ENCODE measurements at places on chromosomes 5 and 9. TPM values are rescaled to one million over a fixed set of nuclear protein-coding genes. Genes with fewer than 3 reads are reported as not detected.
A peak's percentile ranks its signal among the peaks of the same experiment; 100 is the strongest.

- DNase-seq = no peak
Observed at GRCh38 chr5:102307232-102307631, 11.1 kb upstream of the SLCO4C1 start.

- DNase-seq = peak; percentile 78
Observed at GRCh38 chr9:95025213-95026147, 292.0 kb downstream of the FANCC start.

GRCh38 chr5:17305964-17306725 lies 88.7 kb downstream of the BASP1 start:
- peak; percentile 78 for DNase-seq

DNA sequence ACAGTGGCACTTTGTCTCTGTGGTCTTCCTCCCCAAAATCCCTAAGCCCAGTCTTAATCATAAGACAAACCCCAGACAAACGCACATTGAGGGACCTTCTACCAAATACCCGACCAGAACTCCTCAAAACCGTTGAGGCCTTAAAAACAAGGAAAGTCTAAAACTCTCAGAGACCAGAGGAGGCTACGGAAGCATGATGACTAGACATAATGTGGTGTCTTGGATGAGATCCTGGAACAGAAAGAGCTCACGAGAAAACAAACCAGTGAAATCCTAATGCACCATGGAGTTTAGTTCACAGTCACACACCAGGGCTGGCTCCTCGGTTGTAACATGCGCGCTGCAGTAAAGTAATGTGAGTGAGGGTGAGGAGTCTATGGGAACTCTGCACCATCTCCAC lies 58.4 kb downstream of the OTULIN start:
- DNase-seq = no peak

GRCh38 chr5:66702426-66702825 lies 106.2 kb downstream of the MAST4 start:
- DNase-seq = no peak

- DNase-seq = peak; percentile 51
Observed at GRCh38 chr9:17810728-17811571, 232.1 kb downstream of the SH3GL2 start.

- DNase-seq = no peak
Observed at GRCh38 chr5:1292846-1293415, 1.9 kb downstream of the TERT start.

DNA sequence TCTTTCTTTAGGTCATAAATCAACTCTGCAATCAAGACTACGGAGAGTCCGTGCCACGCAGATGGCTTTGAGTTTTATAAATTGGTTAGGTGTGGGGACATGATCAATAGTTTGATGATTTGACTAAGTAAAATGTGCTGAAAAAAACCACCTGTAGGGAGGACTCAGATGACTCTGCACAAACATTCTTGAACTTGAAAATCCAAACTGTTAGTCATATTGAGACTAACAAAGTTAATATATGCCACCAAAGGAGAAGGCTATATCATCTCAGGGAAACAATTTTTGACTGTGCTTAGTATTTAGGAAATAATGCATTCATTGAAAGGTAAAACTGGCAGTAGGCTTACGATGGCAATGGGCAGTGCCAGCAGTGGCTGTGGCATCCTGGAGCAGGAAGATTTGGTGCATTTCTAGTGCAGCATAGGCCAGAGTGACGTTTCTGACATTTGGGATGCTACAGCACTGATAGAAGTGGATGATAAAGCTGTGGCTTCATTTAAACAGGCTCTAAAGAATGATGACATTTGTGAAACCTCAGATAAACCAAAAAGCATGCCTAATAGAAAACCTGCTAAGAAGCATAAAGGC lies 291.1 kb downstream of the MLLT3 start:
- no peak for DNase-seq

GRCh38 chr5:132397224-132397623 lies 27.7 kb downstream of the SLC22A5 start:
- no peak for DNase-seq

GRCh38 chr9:31393240-31393639 lies 991.2 kb upstream of the ACO1 start:
- no peak for DNase-seq

GRCh38 chr5:153893817-153894216 lies 144.9 kb downstream of the FAM114A2 start:
- DNase-seq = no peak

DNA sequence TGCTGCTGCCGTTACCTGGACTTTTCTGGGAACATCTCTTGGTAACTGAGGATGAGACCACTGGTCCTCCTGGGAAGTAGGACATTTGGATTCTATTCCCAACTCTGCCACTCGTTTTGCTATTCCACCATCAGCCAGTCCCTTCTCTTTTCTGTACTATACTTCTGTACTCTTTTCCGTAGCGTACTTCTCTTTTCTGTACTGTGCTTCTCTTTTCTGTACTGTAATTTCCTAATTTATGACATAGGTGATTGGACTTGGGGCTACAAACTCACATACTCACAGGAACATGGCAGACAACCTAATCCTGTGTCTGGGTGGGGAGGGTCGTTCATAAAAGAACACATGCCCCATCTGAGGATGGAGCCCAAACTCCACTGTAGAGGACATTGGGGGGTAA lies 335.3 kb upstream of the PANK3 start:
- DNase-seq = no peak

DNA sequence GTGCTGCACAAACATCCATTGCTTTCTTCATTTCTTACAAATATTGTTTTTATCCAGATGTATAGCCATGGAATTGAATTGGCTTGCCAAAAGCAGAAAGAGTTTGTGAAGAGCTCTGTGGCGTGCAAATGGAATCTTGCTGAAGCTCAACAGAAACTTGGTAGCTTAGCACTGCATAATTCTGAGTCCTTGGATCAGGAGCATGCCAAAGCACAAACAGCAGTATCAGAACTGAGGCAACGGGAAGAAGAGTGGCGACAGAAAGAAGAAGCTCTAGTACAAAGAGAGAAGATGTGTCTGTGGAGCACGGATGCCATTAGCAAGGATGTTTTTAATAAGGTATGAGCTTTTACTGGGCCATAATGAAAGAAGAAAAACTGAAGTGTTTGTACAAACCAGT lies 5.5 kb downstream of the CDC37L1 start:
- DNase-seq = no peak

DNA sequence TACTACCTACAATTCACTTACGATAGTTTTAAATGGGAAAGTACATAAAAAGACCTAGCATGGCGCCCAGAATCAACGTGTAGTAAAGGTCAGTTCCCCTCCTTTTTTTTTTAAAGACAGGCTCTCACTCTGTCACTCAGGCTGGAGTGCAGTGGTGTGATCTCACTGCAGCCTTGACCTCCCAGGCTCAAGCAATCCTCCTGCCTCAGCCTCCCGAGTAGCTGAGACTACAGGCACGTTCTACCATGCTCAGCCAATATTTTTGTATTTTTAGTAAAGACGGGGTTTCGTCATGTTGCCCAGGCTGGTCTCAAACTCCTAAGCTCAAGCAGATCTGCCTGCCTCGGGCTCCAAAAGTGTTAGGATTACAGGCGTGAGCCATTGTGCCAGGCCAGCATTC lies 40.7 kb upstream of the MTMR12 start:
- no peak for DNase-seq

DNA sequence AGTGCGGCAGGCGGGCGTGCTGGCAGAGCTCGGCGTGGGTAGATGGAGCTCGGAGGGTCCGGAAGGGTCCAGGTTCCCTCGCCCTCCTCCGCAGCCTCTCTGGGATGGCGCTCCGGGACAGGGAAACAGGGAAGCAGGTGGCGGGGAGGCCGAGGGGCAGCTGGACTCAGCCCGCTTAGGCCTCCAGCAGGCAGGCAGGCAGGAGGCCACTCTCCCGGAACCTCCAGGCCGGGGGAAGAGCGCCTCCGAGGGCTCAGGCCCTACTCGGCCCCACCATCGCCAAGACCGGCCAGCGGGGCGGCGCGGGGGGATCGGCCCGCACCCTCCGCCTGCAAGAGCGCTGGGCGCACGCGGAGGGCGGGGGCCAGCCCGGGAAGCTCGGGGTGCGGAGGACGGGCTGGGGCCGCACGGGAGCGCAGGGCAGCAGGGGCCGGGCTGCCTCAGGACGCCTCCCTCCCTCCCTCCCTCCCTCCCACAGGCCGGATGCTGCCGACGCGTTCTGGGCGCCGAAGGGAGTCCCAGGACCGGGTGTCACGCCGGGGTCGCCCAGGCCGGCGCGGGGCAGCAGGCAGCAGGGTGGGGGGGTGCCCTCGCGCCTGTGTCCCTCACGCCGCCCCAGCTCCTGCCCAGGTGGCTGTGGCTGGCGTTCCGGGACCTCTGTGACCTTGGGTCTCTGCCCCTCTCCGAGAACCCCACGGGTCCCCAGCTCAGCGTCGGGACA lies 977 bp downstream of the MGAT4B start:
- peak; percentile 77 for DNase-seq

DNA sequence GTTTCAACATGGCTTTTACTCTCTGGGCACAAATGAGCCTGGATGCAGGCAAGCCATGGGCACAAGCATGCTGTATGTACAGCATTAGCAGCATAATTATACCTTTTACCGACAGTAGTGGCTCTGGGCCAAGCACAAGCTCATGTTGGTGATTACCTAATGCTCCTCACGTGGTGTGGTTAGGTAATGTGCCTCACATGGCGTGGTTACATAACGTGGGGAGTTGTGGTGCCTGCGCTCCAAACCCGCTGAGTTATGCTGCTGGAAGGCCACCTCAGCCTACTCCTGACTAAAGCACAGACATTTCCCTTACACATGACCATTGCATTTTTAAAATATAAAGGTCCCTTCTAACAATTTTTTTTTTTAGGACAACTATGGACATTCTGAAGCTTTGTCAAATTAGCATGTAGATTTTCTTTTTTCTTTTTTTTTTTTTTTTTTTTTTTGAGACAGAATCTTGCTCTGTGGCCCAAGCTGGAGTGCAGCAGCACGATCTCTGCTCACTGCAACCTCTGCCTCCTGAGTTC lies 794.0 kb downstream of the EFNA5 start:
- DNase-seq = no peak

- peak; percentile 43 for DNase-seq
Observed at GRCh38 chr9:131011274-131012022, 2.5 kb downstream of the LAMC3 start.

GRCh38 chr5:109310315-109310714 lies 99.5 kb downstream of the PJA2 start:
- DNase-seq = no peak

DNA sequence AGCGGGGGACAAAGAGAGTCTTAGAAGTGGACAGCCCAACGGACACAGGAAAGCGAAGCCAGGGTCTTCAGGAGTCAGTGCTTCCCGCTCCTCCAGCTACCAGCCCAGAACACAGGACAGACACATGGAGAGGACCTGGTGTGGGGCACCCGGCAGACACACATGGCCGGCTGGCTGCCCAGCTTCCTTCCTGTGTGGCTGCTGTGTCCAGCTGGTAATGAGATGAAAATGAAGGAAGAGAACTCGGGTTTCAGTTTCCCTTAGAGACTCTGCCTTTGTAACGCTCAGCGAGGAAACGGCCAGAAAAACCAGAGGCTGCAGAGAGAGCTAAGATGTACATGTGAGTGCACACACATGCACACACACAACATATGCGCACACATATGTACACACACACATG lies 87.5 kb downstream of the SECISBP2 start:
- no peak for DNase-seq

DNA sequence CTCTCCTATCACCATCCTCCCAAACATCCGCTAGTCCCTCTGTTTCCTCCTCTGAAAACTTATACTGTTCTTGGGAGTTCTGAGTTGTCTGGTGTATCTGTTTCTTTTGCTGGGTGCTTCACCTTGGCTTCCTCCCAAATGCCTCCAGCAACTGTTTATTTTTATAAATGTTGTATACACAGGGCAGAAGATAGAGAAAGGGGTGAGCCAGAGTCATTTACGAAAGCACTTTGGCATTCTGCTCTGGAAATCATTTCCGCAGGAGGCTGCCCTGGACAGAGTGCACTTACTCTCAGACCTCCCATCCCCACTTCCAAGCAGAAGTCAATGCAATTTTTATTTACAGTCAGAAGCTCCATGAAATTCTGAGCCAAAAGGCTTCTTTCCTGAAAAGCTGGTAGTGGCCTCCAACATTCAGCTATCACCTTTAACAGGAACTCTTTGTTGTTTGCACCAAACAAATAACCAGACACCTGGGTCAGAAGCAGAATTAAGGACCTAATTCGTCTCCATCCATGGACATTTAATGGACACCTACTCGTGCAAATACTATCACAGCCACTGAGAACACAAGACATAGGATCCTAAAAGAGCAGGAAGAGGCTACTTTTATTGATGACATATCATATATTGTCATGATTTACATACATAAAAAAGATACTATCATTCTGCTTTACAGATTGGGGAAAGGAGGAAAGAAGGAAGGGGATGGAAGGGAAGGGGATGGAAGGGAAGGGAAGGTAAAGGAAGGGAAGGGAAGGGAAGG lies 229.5 kb upstream of the PAPPA start:
- no peak for DNase-seq

GRCh38 chr9:82354279-82354659 lies 365.7 kb downstream of the SPATA31D1 start:
- DNase-seq = no peak

DNA sequence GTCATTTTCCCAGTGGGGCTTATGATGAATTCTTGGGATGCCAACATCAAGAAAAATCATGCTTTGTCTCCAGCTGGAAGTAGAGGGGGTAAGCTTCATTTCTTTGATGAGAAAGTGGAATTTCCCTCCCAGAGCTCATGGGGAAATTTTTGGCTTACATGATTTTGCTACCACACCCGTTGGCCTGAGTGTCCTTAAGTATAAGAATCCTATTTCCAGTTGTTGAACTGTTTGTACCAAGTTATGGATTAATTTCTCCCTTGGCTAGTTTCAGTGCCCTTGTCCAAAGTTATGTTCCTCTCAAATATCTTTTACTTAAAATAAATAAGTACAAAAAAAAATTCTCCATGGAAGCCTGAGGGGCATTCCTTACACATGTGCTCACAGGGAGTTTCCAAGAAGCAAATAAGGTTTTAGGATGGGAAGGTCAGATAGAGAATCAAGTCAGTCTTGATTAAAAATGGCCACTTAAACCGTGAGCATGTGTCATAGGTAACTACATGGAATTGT lies 82.3 kb downstream of the PTCD2 start:
- DNase-seq = no peak

Gene ACTBL2
- polyA plus RNA-seq = not detected

Gene ADAMTS2
- 2.0 TPM for polyA plus RNA-seq

Gene NUP155
- 4.2 TPM for polyA plus RNA-seq

Gene CD180
- 0.28 TPM for polyA plus RNA-seq

Gene GRM6
- polyA plus RNA-seq = not detected

Gene ERGIC1
- polyA plus RNA-seq = 88.0 TPM

Gene S1PR3
- 12.4 TPM for polyA plus RNA-seq

Gene PRR7
- 1.6 TPM for polyA plus RNA-seq

Gene DBH
- 0.39 TPM for polyA plus RNA-seq

Gene ACOT12
- polyA plus RNA-seq = 2.2 TPM

Gene SLC6A3
- 0.09 TPM for polyA plus RNA-seq

Gene MARVELD2
- polyA plus RNA-seq = 8.5 TPM

Gene UBE2QL1
- 4.8 TPM for polyA plus RNA-seq

Gene TNC
- 9.4 TPM for polyA plus RNA-seq

Gene GADD45G
- 48.4 TPM for polyA plus RNA-seq
